NCI-H1105 (cell line): ENCODE measurements at places on chromosomes 4 and X.

- DNase-seq: no peak
Observed at GRCh38 chrX:111615227-111615626, 65.7 kb upstream of the ALG13 start.

DNA sequence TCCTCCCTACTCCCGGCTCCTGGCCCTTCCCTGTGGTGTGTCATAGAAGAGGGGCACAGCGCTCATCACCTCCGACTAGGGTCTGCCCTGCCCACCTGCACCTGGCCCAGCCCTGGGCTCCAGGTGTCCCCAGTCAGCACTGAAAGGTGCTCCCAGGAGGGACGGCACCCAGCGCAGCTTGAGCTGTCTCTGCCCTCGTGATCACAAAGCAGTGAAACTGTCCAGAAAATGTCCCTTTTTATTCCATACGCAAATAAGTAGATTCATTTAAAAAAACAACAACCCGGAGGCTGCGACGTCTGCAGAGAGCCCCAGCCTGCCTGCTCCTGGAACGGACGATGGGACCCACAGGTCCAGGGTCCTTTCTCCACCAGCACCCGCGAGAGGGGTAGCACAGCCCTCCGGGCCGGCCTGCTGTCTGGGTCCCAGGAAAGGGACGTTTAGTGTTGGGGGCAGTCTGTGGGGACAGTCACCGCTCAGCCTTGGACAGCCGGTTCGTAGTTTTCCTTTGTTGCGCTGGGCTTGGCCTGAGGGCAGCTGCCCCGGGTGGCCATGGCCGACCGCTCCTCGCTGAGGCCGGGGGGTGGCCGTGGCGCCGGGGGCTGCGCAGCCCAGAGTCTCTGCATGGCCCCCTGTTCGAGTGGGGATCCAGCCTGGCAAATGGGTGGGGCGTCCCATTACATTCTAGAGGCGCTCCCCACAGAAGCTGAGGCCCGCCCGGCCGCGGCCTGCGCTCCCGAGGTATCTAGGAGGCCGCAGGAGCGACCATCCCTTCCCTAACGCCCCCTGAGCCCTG lies 4.6 kb downstream of the HMX1 start:
- no peak for DNase-seq

DNA sequence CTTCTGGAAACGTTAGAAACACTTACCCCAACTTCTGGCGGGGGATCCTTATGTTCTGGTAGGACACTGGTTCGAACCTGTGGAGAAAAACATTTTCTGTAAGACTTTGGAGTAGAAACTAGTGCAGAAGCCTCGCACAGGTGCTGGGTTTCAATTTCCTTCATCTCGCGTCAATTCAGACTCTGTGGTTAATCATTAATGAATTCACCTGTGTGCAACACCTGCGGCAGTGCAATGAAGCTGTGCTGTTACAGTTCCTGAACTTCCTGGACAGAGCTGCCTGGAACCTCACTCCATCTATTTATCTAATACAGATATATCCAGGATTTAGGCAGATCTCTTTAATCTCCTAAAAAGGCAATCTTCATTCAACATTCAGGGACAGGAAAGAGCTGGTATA lies 531.4 kb downstream of the INPP4B start:
- DNase-seq: no peak

DNA sequence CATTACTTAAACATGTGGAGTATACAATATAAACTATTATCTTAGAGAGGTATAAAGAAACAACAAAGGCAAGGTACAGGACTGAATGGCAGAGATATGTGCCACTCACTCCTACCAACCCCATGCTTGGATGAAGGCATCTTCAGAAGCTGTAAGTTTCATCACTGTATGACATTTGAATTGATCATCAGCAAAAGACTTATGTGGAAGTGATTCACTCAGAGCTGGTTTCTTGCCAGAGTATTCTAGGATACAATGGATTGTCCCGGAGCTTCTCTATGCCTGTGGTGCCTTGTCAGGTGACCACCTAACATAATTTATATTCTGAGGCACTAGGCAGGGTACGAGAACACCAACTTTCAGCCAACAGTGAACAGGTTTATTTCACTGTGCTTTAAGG lies 392.2 kb downstream of the PPP1R2C start:
- DNase-seq: no peak

- no peak for DNase-seq
Observed at GRCh38 chr4:85688055-85688740, 213.2 kb downstream of the ARHGAP24 start.

GRCh38 chr4:121227341-121227792 lies 63.2 kb upstream of the TNIP3 start:
- no peak for DNase-seq

GRCh38 chr4:84455697-84456096 lies 43.4 kb downstream of the NKX6-1 start:
- no peak for DNase-seq

DNA sequence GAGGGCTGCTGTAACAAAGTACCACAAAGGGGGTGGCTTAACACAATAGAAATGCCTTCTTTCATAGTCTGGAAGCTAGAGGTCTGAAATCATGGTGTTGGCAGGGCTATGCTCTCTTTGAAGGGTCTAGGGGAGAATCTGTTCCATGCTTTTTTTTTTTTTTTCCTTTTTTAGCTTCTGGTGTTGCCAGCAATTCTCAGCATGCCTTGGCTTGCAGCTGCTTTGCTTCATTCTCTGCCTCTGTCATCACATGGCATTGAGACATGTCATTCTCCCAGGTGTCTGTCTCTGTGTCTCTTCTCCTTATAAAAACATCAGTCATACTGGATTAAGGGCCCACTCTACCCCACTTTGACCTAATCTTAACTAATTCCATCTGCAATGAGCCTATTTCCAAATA lies 78.6 kb upstream of the BOD1L1 start:
- peak; percentile 3 for DNase-seq

GRCh38 chrX:121356850-121357171 lies 309.4 kb downstream of the GLUD2 start:
- peak; percentile 28 for DNase-seq

DNA sequence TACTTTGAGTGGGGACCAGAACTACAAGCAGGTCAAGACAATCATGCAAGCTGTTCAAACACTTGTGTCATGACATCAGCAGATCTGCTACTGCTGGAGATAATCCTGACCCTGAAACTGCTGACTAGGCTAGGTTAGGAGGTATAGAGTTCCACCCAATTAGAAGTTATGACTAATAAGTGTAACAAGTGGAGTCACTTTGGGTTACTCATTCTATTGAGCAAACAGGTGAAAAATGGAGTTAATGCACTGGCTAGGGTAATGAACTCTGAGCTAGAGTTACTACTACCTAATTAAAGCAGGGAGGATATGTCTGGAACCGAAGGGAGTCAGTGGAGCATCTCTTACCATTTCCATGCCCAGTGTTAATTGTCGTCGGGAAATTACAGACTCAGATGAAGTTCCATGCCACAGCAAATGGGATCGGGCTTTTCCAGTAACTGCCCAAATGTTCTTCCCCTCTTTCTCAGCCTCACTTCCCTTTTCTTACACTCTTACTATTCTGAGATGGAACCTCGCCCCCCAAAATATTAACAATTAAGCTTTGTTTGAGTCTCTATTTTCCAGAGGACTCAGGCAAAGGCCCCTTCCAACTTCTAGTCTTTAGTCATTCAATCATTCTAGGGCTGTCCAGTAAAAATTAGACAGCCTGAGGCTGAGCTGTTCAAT lies 19.8 kb upstream of the MANBA start:
- DNase-seq: no peak

DNA sequence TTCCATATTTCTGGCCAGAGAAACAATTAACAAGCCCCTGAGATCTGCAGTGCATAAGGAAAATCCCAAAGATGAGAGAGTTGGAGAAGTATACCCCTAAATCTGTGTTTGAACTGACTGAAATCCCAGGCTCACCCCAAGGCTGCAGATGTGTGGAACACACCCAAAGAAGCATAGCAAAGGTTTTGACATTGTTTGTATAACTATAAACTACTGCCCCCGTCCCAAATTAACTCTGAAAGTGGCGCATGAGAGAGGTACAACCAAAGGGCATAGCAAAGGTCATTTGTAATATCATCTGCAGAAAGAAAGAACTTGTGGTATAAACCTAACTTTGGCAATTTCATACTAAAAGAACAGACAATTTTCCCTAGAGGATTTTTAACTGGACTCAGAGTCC lies 157.9 kb downstream of the DCAF12L1 start:
- DNase-seq: no peak

- DNase-seq: peak; percentile 55
Observed at GRCh38 chr4:81421346-81422218, 50.1 kb downstream of the RASGEF1B start.

GRCh38 chr4:55925241-55925640 lies 23.5 kb upstream of the CEP135 start:
- DNase-seq: no peak

DNA sequence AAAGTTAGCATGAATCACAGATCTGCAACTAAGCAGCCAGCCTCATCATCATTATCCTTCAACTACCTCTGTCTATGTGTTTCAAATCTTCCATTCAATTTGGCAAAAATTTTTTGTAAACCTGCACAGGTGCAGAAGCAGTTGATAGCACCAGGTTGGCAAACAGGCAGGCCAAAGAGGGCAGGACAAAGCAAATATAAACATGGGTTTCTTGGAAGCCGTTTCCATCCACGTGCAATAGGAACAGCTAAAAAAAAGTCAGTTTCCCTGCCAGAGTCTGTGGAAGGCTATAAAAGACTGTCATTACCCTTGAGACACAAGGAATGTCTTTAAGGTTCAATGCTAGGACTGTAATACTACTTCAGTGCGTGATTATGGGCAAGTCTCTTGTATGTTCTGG lies 253.2 kb downstream of the PDHA2 start:
- DNase-seq: no peak

DNA sequence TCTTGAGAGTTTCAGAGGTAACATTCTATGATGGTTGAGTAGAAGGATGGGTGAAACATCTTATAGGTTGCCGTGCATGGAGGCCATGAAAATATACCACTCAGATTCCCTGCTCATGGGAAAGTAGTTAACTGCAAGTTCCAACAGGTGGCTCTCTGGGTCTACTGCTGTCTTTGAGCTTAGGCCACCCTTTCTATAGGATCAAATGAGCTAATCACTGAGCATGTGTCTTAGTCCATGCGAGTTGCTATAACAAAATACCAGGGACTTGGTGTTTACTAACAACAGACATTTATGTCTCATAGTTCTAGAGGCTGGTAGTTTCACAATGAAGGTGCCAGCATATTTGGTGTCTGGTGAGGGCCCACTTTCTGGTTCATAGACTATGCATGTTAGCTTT lies 144.8 kb upstream of the UNC5C start:
- no peak for DNase-seq

DNA sequence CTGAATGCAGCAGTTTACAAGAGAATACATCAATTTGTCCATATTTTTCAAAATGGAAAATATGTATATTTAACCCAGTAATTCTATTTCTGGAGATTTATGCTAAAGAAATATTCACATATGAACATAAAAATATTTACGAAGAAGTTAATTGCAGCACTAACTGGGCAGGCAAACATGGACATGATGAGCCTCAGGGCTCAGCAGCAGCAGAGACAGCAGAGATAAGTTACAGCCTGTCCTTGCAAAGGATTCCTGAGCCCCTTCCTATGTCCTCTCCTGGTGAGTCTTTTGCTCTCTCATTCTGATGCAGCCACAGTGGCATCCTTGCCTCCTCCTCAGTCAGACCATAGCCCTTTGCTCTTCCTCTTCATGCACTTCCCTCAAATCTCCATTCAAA lies 680.6 kb upstream of the CPEB2 start:
- no peak for DNase-seq

DNA sequence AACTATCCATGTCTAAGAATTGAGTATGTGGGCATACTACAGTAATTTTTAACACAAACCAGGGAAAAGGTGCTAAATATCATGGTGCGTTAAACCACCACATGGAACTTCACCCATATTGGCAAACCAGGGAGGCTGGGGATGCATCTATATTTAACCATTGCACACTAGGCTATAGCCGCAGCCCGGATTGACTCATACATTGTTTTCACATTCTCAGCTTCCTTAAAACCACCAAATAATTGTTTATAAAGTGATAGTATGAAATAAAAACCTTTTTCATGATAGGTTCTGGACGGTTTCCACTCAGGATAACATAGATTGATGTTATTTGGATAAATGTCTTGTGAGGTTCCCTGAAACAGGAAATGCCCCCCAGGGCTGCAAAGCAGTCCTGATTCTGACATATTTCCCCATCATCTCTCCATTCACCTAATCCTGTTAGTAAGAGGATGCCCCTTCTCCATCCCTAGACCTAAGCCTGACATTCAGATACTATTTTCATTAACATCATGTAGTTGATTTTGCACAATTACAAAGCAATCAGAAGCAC lies 7.9 kb downstream of the COL25A1 start:
- DNase-seq: no peak

- DNase-seq: no peak
Observed at GRCh38 chr4:64192731-64193412, 216.4 kb downstream of the TECRL start.

DNA sequence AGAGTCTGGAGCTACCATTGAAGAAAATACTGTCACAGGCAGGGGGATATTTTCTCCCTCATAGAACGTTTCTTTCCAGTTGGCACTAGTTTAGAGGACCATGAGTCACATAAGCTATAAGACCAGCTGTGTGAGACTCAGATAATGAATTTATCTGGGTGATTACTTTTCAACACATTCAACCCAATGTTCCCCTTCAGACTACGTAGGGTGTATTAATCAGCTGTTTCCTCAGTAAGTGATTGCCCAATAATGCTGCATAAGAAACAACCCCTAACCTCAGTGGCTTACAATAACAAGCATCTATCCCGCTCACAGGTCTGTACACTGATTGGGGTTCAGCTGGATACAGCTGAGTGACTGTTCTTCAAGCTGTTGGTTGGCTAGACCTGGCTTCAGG lies 38.1 kb downstream of the CBLL2 start:
- no peak for DNase-seq

- DNase-seq: no peak
Observed at GRCh38 chr4:158722291-158722916, 792 bp downstream of the PPID start.

GRCh38 chr4:99816545-99817308 lies at the start of gene DAPP1:
Gene DAPP1 (plus strand): TSS chr4:99816827. CDS start chr4:99816914, 87 bp downstream.
- DNase-seq: no peak

DNA sequence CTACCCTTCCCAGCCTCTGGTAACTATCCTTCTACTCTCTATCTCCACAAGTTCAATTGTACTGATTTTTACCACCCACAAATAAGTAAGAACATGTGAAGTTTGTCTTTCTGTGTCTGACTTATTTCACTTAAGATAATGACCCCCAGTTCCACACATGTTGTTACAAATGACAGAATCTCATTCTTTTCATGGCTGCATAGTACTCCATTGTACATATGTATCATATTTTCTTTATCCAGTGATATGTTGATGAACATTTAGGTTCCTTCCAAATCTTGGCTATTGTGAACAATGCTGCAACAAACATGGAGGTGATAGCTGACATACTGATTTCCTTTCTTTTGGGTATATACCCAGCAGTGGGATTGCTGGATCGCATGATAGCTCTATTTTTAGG lies 27.7 kb downstream of the GSX2 start:
- DNase-seq: no peak

DNA sequence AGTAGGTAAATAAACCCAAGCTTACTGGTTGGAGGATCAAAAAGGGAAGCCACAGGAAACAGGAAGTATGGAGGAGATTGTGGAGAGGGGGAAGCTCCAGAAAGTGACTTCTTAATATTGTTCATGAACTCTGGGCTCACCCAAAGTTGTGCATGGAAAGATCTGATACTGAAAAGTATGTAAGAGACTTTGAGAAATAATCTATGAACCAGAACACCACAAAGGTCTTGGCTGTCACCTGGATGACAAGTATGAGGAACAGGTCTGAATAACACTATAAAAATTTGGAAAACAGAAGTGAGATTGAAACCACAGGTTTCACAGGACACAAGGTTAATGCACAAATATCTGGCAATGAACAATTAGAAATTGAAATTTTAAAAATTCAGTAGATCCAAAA lies 567.4 kb downstream of the INPP4B start:
- no peak for DNase-seq

GRCh38 chr4:173436771-173437265 lies 37.9 kb upstream of the SCRG1 start:
- DNase-seq: peak; percentile 28
